ENCODE measurements at places on chromosomes 2 and 18.

DNA sequence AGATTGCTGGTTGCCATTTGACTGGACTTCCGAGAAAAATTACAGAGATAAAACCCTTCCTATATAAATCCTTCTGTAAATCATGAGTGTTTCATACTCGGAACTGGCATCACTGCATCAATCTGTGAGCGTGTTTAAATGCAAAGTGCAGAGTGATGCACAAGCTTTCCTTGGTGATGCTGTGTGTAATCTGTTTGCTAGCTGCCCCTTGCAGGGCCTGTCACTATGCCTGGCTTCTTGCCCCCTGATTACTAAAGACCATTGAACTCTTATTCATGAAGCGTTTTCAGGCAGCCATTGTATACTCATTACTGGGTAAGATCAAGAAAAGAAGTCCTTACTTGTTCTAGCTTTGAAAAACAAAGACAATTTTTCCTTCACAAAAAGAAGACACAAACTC is 266.9 kb upstream of the FANCL start:
- DNase-seq = no peak

GRCh38 chr2:71003396-71003795 is 8.7 kb upstream of the TEX261 start:
- DNase-seq = no peak

DNA sequence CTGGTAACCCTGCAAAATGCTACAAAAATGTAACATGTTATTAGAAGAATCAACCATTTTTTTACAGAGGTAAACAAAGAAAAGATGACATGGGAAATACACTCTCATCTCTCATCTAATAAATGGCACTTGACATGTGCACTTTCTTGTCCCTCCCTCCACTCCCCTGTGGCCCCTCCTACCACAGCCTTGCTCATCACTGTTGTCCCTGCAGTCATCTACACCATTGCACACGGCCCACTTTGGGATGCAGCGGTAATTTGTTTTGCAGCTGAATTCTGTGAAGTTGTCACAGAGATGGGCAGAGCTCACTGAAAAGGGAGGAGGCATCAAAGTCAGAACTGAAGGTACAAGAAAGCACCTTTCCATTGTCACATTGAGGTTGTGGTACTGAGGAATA is 103.6 kb downstream of the DHRS9 start:
- no peak for DNase-seq

- no peak for DNase-seq
These were observed 27.0 kb downstream of the MRPL33 start for GRCh38 chr2:27798486-27798885.

GRCh38 chr2:79200762-79201161 is 41.2 kb upstream of the REG3A start:
- no peak for DNase-seq

GRCh38 chr2:53969968-53970723 is 647 bp downstream of the PSME4 start:
- no peak for DNase-seq

DNA sequence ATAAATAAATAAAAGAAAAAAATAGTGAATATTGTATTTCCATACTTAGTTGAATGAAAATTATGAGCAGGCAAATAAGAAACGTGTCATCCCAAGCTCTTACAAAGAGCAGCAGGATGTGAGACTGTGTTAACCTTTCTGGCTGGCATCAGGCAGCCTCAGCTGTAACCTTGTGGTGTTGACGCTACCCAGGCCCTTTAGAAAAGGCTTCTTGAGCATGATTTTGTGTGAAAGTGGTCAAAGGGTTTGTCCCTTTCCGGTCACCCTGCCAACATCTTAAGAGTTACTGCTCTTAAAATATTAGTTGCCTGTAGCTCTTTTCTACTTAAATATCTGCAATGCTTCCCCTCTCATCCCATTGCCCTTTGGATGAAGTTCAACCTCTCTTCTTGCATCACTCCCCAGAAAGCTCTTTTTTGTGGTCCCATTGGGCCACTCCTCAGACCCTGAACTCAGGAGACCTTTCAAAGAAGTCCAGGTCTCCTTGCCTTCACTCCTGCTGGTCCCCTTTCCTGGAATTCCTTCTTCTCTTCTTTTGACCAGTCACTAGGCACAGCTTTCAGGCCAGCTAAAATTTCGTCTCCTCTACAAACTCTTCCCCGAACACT is 35.0 kb downstream of the RHOB start:
- no peak for DNase-seq

- DNase-seq = no peak
These were observed 153.4 kb downstream of the ERBB4 start for GRCh38 chr2:212385241-212385640.

- no peak for DNase-seq
These were observed 97.6 kb upstream of the MAP3K20 start for GRCh38 chr2:172978063-172978383.

GRCh38 chr18:32956591-32957315 is 183.9 kb upstream of the KLHL14 start:
- no peak for DNase-seq

GRCh38 chr2:232893834-232894233 is 23.8 kb downstream of the SNORC start:
- DNase-seq = no peak

DNA sequence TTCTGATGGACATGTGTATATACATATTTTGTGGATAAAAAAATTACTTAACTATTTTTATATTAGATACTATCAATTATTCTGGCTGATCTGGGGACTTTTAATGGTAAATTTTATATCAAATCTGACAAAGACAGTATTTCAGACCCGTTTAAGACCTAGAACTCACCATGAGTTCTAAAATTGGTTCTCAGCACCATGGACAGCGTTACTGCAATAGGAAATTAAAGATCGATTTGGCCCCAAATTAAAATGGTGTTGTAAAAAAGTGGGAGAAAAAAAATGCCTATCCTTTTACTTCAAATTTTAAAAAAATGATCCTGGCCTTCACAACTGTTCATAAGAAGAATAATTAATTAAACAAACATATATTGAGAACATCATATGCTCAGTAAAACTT is 919 bp upstream of the SCN2A start:
- DNase-seq = no peak

DNA sequence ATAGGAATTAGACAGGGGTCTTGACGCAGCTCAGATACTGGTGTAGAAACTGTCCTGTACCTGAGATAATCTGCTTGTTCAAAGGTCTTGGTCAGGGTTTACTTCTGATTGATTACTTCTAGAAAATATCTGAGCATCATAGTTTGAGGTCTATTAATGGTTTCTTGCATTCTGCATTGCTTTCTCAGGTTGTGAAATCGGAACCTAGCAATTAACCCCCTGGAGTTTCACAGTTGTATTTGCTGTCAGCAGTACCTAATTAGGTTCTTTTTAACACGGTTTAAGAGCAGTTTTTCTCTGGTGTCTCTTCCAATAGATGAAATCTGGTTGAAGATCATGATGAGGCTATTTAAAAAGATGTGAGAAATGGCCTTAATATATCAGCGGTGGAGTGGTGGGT is 428.6 kb upstream of the SYT4 start:
- no peak for DNase-seq

DNA sequence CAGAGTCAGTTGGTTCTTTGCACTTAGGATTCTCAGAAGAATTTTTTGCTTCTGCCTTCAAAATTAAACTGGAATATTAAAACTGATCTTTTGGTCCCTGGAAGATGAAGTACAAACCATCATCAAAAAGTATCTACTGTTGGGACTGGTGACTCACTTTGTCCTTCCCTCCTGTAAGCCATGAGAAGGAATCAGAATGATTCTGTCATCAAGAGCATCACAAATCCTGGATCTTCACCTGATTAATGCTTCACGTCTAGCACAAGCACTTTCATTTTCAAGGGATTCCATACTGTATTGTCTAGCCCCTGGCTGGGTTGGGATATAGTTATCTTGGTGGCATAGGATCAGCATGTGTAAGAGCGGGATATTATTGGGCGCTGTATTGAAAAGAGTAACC is 69.3 kb upstream of the CYP1B1 start:
- no peak for DNase-seq

DNA sequence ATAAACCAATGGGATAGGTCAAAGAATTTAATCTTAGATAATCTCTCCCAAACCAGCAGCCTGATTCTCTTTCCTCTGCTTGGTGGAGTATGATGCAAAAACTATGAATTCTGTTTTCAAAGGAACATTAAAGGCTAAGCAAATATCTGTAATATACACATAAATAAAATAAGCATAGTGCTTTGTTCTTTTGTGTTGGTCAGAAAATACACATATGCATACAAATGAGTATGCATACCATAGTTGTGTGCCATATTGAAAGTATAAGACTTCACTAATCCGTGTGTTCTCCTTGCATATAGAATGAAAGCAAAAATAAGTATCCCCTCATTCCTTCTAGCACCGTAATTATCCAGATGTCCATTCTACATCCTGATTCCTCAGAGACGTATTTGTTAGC is 1949.7 kb upstream of the CELF4 start:
- no peak for DNase-seq

DNA sequence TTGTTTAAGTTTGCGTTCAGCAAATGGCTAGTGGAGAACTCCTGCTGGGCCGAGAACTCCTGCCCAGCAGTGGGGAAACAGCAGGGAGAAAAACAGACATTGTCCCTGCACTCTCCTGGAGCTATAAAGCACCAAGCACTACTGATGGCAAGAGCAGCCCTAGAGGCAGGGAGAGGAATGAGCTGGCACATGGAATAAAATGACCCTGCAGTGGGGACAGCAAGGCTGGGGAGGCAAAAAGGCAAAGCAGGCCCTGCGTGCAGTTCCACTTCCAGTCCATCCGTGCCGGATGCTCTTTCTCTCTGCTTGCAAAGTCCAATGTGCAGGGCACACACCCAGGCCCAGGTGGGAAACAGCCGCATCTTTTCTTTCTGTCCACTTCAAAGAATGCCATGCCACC is 415.5 kb downstream of the LRATD1 start:
- DNase-seq = no peak

- DNase-seq = no peak
These were observed 9.8 kb downstream of the RMDN2 start for GRCh38 chr2:37934591-37935513.

GRCh38 chr2:164784376-164784775 is 57.2 kb downstream of the COBLL1 start:
- DNase-seq = no peak

GRCh38 chr18:76955524-76956170 is 133.3 kb downstream of the ZNF236 start:
- peak; percentile 53 for DNase-seq

GRCh38 chr2:71045865-71046548 is 22.4 kb upstream of the NAGK start:
- DNase-seq = no peak

Measured in NCI-H187 (cell line).